Bronchus fibroblast of lung (primary cell): ENCODE measurements at places on chromosomes 2 and 18. TPM values are rescaled to one million over a fixed set of nuclear protein-coding genes. Genes with fewer than 3 reads are reported as not detected.

The APLF gene
- total RNA-seq: 1.6 and 2.2 TPM in 2 replicates

The PLCD4 gene
- total RNA-seq: 0.67 and 0.89 TPM in 2 replicates

The NT5C1B gene
- not detected in 2 replicates for total RNA-seq

The CGREF1 gene
- total RNA-seq: 1.5 and 2.2 TPM in 2 replicates

The MREG gene
- total RNA-seq: 1.3 and 2.0 TPM in 2 replicates

The POTEF gene
- total RNA-seq: not detected in 2 replicates

The GKN2 gene
- not detected in 2 replicates for total RNA-seq

The CHRND gene
- total RNA-seq: not detected in 2 replicates

The IL18RAP gene
- total RNA-seq: not detected in 2 replicates

The FAM237A gene
- total RNA-seq: not detected in 2 replicates

The MARCHF4 gene
- total RNA-seq: 0.67 and 1.2 TPM in 2 replicates

The SPATA3 gene
- total RNA-seq: not detected in 2 replicates

The LAMA3 gene
- 1.2 and 1.3 TPM in 2 replicates for total RNA-seq

The OSR1 gene
- total RNA-seq: 19.8 and 22.9 TPM in 2 replicates

The TXNDC2 gene
- total RNA-seq: not detected in 2 replicates

The DARS1 gene
- 48.8 and 62.5 TPM in 2 replicates for total RNA-seq
